ENCODE measurements at places on chromosomes 4 and X.

- DNase-seq, result no peak
These were observed 127.3 kb downstream of the AFAP1 start for GRCh38 chr4:7812231-7812857.

DNA sequence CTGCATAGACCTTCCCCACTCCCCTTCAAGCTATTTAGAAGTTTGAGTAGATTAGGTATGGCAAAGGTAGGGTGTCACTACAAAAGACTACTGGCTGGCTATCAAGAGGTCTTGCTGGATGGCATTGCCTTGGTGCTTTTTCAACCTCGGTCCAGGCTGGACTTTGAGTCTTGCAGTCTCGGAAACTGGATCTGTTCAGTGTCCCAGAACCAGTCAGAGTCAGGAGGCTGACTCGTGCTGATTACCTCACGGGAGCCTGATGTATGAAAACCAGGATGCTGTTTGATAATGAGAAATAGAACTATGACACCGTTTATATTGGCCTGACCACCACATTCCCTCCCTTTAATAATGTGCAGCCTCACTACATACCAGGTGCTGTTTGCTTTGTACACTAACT, 2.7 kb upstream of the PHKA1 start:
- DNase-seq, result no peak

DNA sequence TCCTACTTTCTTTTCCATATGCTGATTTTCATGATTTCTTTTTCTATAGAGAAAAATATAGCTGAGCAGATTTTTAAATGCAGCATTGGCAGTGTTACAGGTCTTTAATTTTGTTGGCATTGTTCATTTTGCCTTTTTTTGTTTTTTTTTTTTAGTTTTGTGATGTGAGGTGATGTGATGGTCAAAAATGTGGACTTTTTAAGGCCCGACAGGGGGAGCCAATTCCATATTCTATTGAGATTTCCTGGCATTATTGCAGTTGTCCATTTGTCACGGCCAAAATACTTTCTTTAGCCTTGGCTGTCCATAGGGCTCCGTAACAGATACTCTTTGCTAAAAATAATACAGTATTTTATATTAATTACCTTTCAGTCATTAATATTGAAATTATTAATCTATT, 47.8 kb downstream of the SLIT2 start:
- DNase-seq, result no peak

DNA sequence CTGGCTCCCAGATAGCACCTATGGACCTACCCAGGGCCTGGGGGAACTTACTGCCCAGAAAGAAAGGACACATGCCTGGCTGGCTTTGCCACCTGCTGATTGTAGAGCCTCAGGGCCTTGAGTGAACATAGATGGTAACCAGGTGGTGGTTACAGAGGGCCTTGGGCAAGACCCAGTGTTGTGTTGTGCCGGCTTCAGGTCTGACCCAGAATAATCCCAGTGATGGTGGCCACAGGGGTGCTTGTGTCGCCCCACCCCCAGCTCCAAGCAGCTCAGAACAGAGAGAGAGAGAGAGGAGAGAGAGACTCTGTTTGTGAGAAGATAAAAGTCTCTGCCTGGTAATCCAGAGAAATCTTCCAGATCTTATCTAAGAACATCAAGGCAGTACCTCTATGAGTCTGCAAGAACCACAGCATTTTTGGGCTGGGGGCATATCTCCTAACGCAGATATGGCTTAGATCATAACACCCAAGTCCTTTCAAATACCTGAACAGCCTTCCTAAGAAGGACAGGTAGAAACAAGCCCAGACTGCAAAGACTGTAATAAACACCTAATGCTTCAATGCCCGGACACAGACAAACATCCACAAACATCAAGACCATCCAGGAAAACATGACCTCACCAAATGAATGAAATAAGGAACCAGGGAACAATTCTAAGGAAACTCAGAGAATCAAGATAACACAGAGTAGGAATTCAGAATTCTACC, 16.3 kb upstream of the RP2 start:
- no peak for DNase-seq

- DNase-seq, result no peak
These were observed 109.9 kb downstream of the SH3RF1 start for GRCh38 chr4:169160825-169161224.

GRCh38 chrX:8201896-8202331, 30.8 kb upstream of the VCX2 start:
- DNase-seq, result no peak

DNA sequence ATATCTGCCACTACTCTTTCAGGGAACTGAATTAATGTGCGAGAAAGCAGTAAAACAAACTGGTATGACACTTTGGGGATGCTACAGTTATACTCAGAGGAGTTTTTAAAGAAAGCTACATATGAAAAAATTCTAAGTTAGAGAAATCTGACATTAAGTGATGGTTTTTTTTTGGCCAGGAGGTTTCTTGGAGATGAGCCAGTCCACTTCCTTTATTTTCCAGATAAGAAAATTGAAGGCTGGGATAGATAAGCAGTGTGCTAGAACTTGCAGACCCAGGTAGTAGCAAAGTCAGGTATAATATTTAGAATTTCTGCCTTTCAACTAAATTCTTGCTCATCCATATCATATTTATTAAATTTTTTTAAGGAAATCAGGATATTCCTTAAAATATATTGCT, 106.8 kb downstream of the FAT4 start:
- DNase-seq, result no peak

GRCh38 chrX:154459832-154460231, 1.8 kb downstream of the PLXNA3 start:
- DNase-seq, result no peak

- DNase-seq, result no peak
These were observed 145.9 kb downstream of the IRS4 start for GRCh38 chrX:108590496-108590895.

DNA sequence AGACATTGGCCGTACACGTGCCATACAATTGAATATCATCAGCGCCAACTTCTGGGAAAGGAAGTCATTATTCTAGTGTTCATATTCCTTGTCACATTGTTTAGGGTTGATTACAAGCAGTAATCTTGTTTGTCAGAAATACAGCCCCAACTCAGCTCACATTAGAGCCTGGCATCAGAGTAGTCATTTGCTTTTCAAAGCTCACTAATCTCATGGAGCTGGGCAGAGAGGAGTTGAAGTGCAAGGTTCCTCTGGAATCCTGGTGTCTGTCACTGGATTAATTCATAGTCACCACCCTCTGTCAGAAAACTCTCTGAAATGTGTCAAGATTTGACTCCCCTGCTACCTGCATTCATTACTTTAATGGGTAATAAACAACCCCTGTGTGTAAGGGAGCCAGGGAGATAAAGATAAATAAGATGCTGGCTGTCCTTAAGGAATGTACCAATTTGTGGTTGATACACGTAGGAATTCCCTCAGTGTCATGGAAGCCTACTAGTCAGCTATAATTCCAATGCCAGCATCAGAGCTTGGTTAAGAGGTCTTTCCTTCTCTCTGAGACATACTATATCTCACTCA, 43.7 kb upstream of the S100G start:
- no peak for DNase-seq

All from naive thymus-derived CD8-positive, alpha-beta T cell (primary cell).